ENCODE measurements at places on chromosomes 5 and 9. TPM values are rescaled to one million over a fixed set of nuclear protein-coding genes. Genes with fewer than 3 reads are reported as not detected.

- no peak for DNase-seq
Observed at GRCh38 chr9:112789473-112789872, 38.9 kb downstream of the SNX30 start.

DNA sequence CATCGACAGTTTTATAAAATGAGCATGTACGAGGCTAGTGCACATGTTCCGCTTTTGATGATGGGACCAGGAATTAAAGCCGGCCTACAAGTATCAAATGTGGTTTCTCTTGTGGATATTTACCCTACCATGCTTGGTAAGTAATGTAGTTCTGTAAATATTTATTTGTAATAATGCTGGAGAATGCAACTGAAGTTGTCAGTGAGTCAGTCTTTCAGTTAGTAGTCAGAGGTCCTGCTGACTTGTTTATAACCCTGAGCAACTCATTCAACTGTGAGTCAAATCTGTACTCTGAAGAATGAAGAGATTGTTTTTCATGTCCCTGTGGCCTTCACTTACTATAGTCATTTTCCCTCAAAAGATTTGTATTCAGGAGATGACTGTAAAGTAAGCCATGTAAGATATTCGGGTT is 28.4 kb upstream of the GPR150 start:
- DNase-seq: peak; percentile 48

DNA sequence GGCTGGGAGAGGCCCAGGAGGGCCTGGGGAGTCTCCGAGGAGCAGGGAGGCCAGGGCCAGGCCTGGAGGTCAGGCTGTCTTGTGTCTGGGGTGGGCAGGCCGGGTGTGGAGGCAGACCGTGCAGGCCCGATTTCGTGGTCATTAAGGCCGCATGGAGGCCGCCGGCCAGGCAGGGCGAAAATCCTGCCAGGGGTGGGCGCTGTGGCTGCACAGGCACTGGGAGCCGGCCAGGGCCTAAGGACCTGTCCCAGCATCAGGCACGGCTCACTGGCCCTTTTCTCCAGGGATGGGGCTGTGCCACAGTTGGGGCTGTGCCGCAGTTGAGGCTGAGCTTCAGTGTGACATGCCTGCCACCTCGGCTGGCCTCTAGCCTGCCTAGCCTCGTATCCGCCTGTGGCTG is 35.9 kb downstream of the ASS1 start:
- no peak for DNase-seq

DNA sequence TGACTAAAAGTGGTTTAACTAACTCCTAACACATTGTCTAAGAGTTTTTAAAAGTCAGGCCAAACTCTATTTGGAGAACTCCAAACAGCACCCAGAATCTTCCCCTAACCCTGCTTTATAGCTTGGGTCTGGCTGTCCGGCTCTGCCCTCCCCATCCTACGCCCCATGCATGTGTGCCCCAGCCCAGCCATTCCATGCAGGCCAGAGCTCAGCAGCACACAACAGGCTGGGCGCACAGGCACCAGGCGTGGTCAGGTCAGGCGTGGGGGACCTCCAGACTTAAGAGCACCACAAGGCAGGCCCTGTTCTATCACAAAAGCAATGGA is 31.1 kb downstream of the SHB start:
- DNase-seq: no peak

- DNase-seq: no peak
Observed at GRCh38 chr5:126461838-126462237, 38.6 kb downstream of the GRAMD2B start.

GRCh38 chr9:69590266-69590665 is 81.9 kb downstream of the APBA1 start:
- DNase-seq: no peak

- no peak for DNase-seq
Observed at GRCh38 chr9:126721564-126721981, 83.3 kb upstream of the ZBTB43 start.

DNA sequence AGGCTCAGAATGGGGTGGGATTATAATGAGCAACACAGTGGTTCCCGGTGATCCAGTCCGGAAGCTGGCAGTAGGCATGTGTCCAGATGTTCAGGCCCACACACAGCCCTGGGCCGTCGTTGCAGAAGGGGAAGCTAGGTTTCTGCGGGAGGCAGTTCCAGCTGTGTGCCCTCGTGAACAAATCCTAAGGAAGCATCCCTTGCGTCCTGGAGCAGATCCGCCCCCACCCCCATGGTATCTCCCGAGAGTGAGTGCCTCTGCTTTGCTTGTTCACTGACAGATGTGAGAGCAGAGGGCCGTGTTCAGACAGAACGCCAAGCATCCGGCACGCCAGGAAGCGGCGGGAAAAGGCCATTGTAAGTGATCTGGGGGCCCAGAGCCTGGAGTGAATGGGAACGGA is 104.8 kb downstream of the PDE6A start:
- DNase-seq: no peak

DNA sequence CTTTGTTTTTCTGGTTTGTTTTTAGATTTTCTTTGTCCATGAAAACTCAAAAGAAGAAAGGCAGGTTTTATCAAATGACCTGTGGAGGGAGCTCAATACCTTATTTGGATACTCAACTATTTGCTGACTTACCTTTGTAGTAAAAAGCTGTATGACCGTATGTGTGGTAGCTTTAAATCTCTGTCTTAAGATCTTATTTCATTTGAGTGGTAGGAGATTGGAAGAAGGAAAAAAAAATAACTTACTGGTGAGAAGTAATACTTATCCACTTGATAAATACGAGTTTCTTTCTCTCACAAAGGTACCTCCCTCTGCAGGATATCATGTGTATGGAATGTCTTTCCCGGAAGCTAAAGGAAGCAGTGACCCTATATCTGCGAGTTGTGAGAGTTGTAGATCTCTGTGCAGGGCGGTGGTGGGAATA is 15.0 kb downstream of the FBXO38 start:
- no peak for DNase-seq

DNA sequence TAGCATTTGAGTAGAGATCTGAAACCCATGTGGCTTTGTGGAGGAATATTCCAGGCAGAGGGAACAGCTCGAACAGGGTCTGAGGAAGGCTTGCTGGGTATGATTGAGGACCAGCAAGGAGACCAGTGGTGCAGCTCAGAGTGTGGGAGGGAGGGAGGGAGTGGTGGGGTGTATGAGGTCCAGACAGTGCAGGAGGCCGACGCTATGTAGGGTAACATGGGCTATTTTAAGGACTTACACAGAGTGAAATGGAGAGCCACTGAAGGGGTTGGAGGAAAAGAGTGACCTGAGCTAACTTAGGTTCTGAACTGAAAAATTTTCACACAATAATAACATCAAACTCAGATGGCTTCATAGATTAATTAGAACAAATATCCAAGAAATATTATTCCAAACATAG is 41.9 kb downstream of the HMGXB3 start:
- no peak for DNase-seq

GRCh38 chr5:884345-885126 is 8.1 kb downstream of the BRD9 start:
- DNase-seq: no peak

DNA sequence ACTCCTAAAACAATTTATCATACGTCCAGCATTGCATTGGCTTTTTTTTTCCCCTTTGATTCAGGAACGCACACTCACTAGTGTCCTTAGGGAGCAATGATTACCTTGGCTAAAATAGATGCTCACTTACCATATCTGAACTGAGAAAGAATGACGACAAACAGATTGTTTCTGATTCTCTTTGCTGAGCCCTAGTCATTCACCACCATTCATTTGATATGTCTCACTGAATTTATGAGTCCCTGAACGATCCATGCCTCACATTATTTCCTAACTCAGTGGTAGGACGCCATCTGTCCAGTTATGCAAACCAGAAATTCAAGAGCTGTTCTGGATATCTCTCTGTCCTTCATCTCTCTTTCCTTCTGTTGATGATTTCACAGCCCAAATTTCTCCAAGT is 39.3 kb upstream of the DAB2 start:
- no peak for DNase-seq

DNA sequence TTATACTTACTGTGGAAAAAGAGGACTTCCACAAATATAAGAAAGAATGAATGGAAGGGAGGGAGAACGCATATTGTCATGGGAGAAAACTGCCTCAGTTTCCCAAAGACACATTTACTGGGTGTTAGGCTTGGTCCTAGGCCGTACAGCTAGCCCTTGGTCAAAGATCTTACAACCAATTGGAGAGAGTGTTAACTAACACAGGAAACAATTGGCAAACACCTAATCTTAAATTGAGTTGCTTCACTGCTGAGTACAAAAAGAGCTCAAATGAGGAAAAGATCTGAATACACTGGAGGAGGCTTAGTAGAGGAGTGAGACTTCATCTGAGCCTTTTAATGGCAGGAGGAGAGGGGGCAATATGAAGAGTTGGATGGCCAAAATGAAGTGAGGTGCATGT is 161.7 kb downstream of the GLIS3 start:
- DNase-seq: no peak

GRCh38 chr9:69136779-69137178 is 37.3 kb upstream of the TJP2 start:
- no peak for DNase-seq

DNA sequence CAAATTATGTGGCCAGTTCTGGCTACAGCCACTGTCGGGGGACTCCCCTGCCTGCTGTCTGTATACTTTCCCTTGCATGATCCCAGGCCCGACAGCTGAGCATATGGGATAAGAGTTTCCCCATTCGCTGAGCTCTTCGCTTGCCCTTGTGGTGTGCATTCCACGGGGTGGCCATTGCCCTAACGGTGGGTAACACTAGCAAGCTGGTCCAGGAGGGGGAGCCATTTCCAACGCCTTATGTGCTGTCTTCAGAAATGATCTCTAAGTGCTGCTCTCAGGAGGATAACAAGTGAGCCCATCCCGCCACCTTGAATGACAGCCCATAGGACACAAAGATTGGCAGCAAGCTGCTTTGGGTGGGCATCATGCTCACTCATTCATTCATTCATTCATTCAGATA is 190.9 kb downstream of the FSTL4 start:
- no peak for DNase-seq

GRCh38 chr9:84694248-84694647 is 24.7 kb downstream of the NTRK2 start:
- DNase-seq: no peak

DNA sequence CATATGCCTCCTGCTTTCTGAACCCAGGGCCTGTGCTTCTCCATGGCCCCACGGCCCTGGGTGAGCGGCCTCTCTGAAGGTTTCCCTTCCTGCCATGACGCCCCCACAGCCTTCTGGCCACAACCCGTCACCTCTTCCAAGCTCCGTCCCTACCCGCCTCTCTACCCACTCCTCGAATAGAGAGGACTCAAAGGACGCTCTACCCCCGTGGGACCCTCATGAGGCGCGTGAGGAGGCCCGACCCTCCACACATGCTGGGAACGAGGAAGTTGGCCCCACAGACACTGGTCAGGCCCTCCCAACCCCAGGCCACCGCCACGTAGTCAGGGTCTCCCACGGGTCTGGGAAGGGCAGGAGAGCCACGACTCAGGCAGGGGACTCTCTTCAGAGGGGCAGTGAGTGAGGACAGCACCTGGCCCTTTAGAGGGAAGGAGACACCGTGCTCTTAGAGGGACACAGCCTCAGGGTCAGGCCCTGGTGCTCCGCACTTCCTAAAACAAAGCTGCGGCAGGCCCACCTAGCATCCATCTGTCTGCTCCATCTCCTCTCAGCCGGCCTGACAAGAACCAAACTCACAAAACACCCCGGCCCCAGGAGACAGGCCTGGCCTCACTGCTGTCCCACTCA is 5.3 kb downstream of the BRD3 start:
- DNase-seq: no peak

GRCh38 chr9:91212596-91213243 is 149.0 kb downstream of the AUH start:
- no peak for DNase-seq

CCNJL gene
- polyA plus RNA-seq: 2.1 TPM

GLDC gene
- polyA plus RNA-seq: 0.69 TPM

PSMD5 gene
- 41.6 TPM for polyA plus RNA-seq

TPPP gene
- polyA plus RNA-seq: 2.5 TPM

ARSI gene
- 1.7 TPM for polyA plus RNA-seq

ARL10 gene
- 2.4 TPM for polyA plus RNA-seq

SEMA6A gene
- 0.84 TPM for polyA plus RNA-seq

NR5A1 gene
- not detected for polyA plus RNA-seq

WDR31 gene
- polyA plus RNA-seq: 2.3 TPM

PPP2R2B gene
- 0.42 TPM for polyA plus RNA-seq

ZNF454 gene
- polyA plus RNA-seq: 0.08 TPM
